ENCODE measurements at places on chromosomes 3 and 15.
A peak's percentile ranks its signal among the peaks of the same experiment; 100 is the strongest.

DNA sequence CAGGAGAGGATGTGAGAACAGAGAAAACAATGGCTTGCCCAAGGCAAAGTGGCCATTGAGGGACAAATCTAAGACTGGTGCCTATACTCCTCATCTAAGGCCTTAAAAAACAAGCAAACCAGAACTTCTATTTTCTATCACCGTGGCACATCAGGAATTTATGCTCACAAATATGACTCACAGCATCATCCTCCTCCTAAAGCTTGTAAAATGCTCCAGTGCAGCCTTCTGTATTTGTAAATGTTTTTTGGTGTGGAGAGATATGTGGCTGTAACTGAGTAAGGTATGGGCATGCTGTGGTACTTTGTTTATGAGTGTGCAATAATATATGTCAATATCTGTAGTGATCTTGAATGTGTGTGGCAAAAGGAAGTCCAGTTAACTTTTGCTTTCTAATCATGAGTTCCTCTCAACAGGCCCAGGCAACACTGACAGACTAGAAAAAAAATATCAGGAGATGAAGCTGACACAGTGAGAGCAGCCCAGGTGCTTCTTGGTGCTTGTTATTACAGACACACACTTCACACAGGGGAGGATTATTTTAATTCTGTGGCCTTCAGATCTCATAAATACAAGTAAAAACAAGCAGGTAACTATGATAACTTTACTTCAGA is 60.3 kb downstream of the CTNNB1 start:
- DNase-seq: no peak

GRCh38 chr3:141663993-141664392 is 74.1 kb upstream of the RNF7 start:
- DNase-seq: no peak

GRCh38 chr15:34514251-34514670 is 69.2 kb downstream of the GOLGA8B start:
- no peak for DNase-seq

DNA sequence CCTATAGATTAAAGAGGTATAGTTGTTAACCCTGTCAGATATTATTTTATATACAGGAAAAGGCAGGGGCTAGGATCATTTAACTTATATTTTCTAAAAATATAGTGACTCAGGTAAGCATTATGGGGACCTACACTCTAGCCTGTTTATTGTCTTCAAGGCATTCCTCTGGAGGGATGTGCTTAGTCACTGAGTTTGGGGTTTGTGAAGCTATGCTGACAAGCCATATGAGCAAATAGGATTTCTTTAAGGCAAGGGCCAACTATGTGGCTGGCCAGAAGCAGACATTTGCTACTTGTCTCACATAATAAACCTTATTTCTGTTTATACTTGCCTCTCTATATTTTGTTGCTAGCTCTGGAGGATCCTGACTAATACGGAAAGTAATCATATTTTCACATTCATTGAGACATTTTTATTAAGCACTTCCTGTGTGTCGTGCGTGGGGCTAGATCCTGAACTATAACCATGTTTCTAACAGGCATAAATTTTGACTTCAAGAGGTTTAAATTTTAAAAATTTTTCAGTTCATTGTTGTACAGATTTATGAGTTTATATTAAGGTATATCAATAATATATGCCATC is 153.4 kb downstream of the OTOL1 start:
- no peak for DNase-seq

DNA sequence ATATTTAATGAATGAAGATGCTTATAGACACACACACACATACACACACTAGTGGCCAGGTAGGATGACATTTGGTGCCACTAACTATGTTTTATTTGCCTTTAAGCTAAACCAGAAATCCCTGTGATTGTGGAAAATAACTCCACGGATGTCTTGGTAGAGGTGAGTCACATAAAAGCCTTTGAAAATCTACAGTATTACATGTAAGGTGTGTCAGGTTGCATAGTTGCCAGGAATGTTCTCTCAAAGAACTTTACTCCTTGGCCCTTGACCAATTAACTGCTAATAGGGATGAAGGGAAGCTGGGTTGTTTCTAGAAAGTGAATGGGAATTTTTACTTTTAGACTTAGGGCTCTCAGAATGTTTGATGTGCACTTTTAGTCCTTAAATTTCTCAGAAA is 9.9 kb downstream of the ZBED2 start:
- no peak for DNase-seq

- DNase-seq: no peak
These were observed 592.4 kb downstream of the DIPK2A start for GRCh38 chr3:144564011-144564410.

DNA sequence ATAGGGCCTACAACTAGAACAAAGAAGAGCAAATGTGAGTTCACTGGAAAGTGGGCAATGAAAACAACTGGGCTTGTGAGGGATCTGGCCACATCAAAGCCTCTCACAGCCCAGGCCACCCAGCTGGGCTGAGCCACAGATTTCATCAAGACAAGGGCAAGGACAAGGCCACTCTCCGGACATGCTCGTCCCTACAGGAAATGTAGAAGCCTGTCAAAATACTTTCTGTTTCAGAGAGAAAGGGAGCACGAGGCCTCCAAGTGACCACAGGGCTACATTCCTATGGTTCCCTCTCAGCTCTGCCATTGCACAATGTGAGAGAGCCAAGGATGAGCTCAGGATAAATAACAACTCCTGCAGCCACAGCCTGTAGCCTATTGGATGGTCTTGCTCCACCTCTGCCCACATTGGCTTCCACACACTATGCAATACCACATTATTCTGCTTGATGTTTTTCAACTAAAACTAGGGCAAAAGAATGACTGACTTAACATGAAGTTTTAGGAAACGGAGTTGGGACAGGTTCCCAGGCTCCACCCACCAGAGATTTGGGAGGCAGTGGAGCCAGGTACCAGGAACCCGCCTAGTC is 12.1 kb downstream of the TBC1D2B start:
- DNase-seq: no peak

- DNase-seq: peak; percentile 22
These were observed 34.1 kb downstream of the ZNF710 start for GRCh38 chr15:90035095-90035839.

- DNase-seq: peak; percentile 9
These were observed 44.4 kb downstream of the ITGA11 start for GRCh38 chr15:68387381-68388143.

DNA sequence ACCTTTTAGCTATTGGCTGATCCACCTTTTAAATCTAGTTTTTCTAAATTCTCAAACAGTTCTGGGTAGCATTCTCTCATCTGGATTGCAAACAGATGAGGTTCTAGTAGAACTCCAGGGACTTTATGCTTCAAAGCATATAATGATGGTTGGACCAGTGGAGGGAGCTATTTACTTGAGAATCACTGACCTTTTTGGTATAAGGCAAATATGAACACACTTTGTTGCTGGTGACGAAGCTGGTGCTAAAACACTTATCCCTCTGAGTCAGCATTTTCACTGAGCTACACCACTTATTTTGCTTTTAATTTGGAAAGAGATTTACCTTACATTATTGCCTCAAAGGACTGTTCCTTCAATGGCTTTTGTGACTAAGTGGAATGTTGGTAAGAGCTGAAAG is 58.6 kb upstream of the SLITRK3 start:
- no peak for DNase-seq

- DNase-seq: no peak
These were observed 242.8 kb upstream of the PDZRN3 start for GRCh38 chr3:73867524-73867923.

DNA sequence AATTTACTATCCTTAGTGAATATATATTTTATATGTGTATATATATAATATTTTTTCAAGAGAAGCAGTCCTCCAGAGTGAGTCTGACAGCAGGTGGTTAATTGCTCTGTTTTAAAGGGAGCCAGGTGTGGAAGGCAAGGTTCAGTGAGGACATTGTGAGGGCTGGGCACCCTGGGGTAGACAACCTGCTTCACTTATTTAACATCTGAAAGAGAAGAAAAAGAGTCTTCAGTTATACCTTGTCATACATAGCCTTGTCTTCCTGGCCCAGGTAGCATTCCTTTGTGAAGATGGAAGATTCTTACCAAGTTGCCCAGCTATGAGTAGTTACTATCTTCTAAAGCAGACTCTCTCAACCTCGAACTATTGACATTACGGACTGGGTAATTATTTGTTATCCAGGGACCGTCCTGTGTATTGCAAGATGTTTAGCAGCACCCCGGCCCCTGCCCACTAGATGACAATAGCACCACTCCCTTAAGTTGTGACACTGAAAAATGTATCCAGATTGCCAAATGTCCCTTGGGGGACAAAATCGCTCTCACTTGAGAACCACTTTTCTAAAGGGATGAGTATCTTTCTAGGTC is 336.0 kb upstream of the TRIM42 start:
- no peak for DNase-seq

- DNase-seq: no peak
These were observed 39.7 kb upstream of the ESYT3 start for GRCh38 chr3:138394686-138395085.
